ENCODE measurements at places on chromosomes 4 and X.
A peak's percentile ranks its signal among the peaks of the same experiment; 100 is the strongest.

DNA sequence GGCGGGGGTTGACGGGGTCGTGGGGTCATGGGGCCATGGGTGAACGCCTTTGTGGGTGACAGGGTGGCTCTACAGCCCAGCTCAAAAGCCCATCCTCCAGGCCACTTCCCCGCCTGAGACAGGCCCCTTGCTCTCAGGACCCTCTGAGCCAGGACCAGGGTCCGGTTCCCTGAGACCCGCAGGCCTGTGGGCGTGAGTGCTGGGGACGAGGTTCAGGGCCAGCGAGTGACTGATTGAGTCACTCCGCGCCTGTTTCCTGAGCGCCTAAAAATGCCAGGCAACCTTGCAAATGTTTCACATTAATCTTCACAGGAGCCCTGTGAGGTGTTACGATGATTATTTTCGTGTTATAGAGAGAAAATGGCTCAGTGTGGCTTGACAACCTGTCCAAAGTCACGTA, 97.8 kb downstream of the ZNF674 start:
- DNase-seq, result no peak

DNA sequence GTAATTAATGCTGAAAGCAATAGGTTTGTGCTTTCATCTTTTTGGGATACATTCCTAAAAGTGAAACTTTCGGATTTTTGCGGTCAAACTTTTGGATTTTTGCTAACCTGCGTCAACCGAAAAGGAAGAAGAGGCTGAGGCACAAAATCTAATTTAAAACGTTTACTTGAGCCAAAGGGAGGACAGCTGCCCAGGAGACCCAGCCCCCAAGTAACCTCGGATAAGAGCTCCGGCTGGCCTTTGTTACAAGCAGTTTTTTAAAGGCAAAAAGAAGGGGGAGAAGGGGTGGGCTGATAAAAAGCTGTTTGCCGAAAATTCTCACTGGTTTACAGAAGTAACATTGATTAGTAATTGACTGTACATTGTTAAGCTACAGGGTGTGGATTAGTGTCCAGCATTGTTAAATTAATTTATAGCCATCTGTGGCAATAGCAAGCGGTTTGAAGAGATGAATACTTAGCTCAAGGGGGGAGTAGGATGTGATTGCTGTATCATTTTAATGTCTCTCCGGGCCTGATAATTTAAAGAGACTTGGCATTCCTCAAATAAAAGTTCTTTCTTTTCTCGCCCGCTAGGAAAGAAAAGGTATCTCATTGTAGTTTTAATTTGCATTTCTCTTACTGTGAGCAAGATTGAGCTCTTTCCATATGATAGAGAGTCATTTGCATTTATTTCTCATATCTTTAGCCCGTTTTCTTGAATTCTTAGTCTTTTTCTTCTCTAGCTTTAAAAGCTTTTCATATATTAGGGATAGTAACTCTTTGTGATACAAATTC, 59.1 kb upstream of the USP9X start:
- DNase-seq, result peak; percentile 37

GRCh38 chr4:113179996-113180395, 130.5 kb downstream of the ANK2 start:
- no peak for DNase-seq

DNA sequence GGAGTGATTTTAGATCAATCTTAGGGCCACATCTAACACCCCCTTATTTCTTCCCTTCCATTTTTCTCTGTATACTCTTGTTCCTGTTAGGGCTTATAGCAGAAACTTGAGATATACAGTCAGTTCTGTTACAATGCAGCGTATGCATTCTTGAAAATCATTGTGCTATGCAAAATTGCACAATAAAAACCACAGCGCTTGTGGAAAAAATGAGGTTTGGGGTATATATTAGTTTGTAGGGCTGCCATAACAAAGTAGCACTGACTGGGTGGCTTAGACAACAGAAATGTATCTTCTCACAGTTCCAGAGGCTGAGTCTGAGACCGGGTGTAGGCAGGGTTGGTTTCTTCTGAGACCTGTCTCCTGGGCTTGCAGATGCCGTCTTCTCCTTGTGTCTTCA, 59.0 kb downstream of the WWC2 start:
- no peak for DNase-seq

GRCh38 chr4:76951672-76952010, 2.1 kb downstream of the SEPTIN11 start:
- peak; percentile 51 for DNase-seq

- peak; percentile 80 for DNase-seq
These were observed 47.9 kb downstream of the COX18 start for GRCh38 chr4:73021634-73022033.

GRCh38 chrX:11672213-11672612, 6.5 kb upstream of the ARHGAP6 start:
- no peak for DNase-seq

DNA sequence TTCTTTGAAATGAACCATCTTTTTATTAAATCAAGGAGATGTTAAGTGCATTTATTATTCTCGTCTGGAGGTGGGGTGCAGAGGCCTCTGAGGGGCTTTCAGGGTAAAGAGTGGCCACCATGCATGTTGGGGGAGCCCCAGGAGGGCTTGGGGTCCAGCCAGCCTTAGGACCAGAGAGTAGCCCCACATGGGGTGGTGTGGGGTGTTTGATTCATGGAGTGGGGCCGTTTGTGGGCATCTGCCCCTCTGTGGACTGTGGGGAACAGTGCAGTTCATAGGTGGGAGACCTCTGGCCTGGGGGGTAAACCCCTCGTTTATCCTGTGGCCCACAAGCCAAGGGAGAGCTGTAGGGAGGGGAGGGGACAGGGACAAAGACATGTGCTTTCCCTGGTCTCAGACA, 26.9 kb downstream of the HTRA3 start:
- DNase-seq, result no peak

- DNase-seq, result no peak
These were observed 70.8 kb downstream of the TBCK start for GRCh38 chr4:106245176-106245575.

DNA sequence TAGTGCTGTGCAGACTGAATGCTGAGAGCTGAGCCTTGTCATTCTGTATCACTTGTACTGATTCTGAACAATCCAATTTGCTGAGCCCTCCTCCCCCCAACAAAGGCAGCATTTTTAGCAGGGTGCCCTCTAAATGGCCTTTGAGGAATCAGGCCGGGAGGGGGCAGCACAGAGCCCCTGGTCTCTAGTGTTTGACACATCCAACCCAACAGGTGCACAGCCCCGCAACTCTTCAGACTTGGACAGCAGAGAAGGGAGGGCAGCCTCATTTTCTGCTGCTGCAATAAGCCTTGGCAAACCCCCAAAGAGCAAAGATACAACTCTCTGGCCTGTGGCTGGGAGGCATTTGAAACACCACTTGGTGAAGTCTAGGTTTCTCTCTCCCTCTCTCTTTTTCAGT, 3.4 kb downstream of the ATP1B4 start:
- no peak for DNase-seq
